NCI-H2227 treated with DMSO at 0.1 percent for 48 hours (cell line): ENCODE measurements at places on chromosomes 16 and 17.

- no peak for DNase-seq
Observed at GRCh38 chr17:82630212-82630611, 18.0 kb downstream of the WDR45B start.

GRCh38 chr16:84340325-84341040 lies 27.9 kb upstream of the ATP2C2 start:
- DNase-seq: no peak

- no peak for DNase-seq
Observed at GRCh38 chr17:21239680-21240368, 13.4 kb downstream of the NATD1 start.

GRCh38 chr16:67279296-67280089 lies at the start of gene PLEKHG4:
PLEKHG4 (plus strand) TSS chr16:67279532; CDS start chr16:67280045, 513 bp downstream.
- DNase-seq: peak; percentile 61

- DNase-seq: no peak
Observed at GRCh38 chr17:58529275-58529674, 14.8 kb upstream of the MTMR4 start.

GRCh38 chr17:57868007-57868909 lies 18.4 kb upstream of the MRPS23 start:
- no peak for DNase-seq

- no peak for DNase-seq
Observed at GRCh38 chr17:45785480-45786193, 1.5 kb downstream of the CRHR1 start.

GRCh38 chr17:36907407-36907806 lies 29.9 kb upstream of the LHX1 start:
- DNase-seq: no peak

DNA sequence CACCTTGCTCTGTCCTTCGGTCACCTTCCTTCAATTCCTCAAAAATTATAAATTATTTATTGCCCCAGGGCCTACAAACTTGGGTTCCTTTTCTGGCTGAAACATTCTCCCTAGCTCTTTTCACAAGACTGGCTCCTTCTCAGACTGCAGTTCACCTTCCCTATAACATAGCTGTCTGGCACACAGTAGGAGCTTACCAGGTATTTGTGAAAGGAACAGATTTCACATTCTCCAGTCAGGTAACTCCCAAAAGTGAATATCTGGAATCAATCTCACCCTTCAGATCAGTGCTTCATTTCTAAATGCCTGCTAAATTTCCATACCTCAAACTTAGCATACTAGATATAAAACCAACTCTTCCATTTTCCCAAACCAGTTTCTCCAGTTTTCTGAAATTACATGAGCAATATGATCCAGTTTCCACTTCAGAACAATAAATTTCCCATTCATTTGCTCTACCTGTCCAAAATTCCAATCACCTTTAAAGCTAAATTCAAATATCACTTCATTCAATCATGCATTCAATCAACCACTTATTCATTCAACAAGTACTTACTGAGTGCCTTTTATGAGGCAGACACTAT lies 6.1 kb downstream of the RFFL start:
- no peak for DNase-seq

DNA sequence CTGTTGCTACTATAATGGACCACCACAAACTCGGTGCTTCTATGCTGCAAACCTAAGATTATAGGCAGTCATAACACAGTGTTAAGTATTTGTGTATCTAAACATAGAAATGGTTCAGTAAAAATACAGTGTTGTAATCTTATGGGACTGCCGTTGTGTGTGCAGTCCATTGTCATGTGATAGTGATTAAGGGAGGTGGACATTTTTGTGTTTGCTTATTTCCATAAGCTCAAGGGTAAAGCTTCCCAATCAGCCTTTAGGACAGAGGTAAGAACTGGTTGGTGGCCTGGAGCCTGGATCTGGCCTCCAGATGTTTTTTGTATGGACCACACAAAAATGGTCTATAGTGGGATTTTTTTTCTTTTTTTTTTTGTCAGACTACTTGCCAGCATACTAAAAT lies 29.9 kb downstream of the WWOX start:
- DNase-seq: no peak

DNA sequence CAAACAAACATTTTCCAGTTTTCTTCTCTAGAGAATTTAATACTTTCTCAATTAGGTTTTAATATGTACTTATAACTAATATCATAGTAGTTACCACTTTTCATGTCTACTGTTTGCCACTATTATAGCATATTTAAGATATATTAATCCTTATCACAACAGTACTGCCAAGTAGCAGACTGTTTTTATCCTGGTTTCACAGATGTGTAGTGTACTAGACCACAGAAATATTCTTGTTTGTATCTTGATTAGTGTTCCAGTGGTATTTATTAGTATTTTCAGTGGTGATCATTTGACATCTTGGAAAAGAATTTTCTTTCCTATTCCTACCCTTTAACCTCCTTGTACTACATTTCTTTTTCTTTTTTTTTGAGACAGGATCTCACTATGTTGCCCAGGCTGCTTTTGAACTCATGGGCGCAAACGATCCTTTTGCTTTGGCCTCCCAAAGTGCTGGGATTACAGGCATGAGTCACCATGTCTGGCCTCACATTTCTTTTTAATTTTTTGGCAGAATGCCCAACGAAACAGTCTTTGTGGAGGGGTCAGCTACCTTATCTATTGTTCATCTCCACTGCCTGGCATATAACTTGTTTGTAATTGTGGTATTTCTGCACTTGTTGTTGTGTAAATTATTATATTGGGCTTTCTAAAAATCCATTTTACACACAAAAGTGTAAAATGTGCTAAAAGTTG lies 27.2 kb downstream of the MAP2K4 start:
- no peak for DNase-seq

DNA sequence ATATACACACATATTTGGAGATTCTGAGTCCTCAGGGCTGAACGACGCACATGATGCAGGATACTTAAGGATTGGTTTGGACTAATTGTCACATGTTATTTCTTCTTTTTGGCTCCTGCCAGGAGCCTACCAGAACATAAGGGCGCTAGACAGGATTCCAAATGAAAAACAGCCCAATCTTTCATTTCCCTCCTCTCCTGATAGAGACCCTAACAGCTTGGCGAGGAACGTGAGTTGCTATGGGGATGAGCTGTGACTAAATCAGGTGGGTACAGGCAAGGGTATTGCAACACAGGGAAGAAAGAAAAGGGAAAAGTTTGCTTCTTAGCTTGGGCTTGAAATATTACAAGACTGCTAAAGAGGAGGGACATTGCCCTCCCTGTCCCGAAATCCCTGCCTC lies 109.9 kb downstream of the AIPL1 start:
- DNase-seq: no peak

DNA sequence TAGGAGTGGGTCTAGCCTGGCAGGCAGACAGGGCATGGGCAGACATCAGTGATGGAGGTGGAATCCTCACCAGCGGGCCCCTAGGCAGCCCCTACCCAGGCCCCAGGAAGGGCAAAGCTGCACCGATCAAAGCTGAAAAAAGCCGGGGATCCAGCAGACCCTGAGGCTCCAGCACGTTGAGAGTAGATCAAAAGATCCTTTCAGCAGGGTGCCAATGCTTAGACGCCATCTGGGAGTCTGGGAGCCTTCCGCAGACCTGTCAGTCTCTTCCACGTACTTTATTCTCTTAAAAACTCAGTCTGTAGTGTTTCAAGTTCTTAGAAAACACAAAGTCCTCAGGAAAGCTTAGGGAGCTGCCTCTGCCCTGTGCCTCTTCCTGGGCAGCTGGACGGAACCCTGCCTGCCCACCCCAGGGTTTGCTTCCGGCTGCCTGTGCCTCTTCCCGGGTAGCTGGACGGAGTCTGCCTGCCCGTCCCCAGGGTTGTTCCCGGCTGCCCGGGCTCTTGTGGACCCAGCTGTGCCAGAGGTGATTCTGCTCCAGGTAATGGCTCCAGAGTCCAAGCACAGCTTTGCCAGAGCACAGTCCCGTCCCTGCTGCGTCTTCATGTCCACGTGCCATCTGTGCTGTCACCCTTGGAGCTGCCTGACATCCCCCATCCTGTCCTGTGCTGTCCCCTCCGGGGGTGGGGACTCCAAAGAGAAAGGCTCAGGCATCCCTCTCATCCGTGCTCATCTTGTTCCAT lies 50.8 kb upstream of the PVALEF start:
- no peak for DNase-seq

- no peak for DNase-seq
Observed at GRCh38 chr17:32805029-32805976, 71.6 kb downstream of the MYO1D start.

DNA sequence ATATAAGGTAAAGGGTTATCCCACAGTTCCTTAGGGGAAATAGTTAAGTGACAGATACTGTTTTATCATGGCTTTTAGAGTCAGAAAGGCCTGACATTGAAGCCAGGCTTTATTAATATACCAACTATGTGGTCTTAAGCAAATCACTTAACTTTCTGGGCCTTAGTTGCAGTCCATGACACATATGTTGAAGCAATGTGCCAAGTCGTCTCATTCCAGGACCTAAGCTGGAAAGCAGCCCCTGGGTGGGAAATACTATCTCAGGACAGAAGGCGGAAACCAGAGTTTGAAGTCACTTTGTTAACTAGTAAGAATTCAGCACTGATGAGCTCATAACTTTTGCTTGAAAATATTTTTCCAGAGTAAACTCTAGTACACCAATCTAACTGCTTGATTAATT lies 80.0 kb downstream of the USP32 start:
- DNase-seq: no peak

- no peak for DNase-seq
Observed at GRCh38 chr17:76881966-76882365, 13.8 kb downstream of the MGAT5B start.

GRCh38 chr17:76088041-76088867 lies 9.3 kb downstream of the ZACN start:
- DNase-seq: no peak

GRCh38 chr16:4220358-4220757 lies 21.5 kb downstream of the SRL start:
- DNase-seq: no peak

- no peak for DNase-seq
Observed at GRCh38 chr16:29835926-29836325, 15.7 kb downstream of the MVP start.

DNA sequence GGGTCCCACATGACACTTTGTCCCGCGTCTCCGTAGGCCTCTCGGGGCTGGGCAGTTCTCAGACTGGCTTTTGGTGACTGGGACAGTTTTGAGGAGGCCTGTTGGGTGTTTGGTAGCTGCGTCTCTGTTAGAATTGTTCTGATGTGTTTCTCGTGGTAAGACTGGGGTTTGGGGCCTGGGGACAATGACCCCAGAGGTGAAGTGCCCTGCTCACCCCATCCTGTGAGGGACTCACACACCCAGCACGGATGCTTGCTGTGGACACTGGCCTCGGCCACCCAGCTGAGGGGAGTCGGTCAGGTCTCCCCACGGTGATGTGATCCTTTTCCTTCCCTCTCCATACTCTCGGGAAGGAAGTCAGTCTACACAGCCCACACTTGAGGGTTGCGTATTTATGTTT lies 50.3 kb downstream of the METRNL start:
- DNase-seq: no peak
